ENCODE measurements at places on chromosomes 11 and 22.

DNA sequence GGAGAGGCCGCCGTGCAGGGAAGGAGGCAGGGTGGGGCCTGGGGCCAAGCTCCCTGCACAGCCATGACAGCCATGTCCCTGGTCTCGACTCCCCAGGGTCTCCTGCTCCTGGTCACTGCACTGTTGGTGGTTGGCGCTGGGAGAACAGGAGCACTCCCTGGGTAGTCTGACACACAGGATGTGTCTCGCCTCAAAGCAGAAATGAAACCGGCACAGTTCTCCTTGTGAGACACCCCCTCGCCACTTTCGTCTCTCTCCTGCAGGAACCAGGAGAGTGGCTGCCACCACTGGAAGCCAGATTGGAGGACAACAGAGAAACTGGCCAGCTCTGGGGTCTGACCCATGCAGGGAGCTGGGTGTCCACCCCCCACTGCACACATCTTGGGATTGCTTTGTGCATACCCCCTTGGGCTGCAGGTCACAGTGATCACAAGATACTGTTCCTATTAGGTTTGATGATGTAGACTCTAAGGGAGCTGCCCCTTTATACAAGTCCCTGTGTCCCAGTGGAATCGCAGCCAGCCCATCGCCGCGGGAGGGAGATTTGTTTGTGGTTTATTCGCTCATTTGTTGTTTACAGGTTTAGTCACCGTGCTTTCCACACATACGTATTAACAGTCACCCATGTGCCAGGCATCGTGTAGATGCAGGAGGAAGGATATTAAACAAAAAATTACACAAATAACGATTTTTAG lies 27.0 kb upstream of the YWHAH start:
- DNase-seq: no peak

GRCh38 chr11:77776455-77776854 lies 44.1 kb downstream of the RSF1 start:
- DNase-seq: no peak

GRCh38 chr11:117816846-117817367 lies 7.6 kb downstream of the FXYD2 start:
- no peak for DNase-seq

DNA sequence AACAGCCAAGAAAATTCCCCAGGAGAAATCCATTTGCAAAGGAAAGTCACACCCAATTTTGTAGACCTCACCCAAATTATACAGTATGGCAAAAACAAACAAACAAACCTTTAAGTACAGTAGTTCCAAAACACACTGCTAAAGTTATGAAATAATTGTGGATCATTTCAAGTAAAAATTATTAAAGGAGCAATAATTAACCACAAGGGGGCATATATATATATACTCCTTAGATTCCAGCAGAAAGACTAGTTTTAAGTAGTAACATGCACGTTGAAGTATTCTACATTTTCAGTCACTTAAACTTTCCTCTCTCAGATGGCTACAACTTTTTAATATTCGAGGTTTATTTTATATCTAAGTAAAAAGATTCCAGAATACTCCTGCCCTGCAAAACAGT lies 26.8 kb downstream of the RNF141 start:
- DNase-seq: peak; percentile 31

- no peak for DNase-seq
These were observed 394.5 kb upstream of the KIRREL3 start for GRCh38 chr11:127395034-127395433.

- DNase-seq: no peak
These were observed 240.8 kb downstream of the NELL1 start for GRCh38 chr11:20909995-20910726.

DNA sequence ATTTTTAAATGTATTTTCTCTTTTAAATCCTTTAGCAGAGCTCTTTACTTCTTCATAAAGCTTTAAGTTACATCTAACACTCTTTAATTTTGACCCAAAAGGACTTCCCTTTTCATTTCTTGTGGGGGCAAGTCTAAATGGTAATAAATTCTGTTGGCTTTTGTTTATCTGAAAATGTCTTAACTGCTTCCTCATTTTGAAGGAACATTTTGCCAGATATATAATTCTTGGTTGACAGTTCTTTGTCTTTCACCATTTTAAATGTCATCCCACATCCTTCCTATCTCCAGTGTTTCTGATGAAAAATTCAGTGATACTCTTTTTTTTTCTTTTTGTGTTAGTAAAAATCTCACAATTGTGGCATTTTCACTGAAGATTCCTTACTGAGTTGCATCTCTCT lies 44.7 kb upstream of the ZBTB44 start:
- no peak for DNase-seq

DNA sequence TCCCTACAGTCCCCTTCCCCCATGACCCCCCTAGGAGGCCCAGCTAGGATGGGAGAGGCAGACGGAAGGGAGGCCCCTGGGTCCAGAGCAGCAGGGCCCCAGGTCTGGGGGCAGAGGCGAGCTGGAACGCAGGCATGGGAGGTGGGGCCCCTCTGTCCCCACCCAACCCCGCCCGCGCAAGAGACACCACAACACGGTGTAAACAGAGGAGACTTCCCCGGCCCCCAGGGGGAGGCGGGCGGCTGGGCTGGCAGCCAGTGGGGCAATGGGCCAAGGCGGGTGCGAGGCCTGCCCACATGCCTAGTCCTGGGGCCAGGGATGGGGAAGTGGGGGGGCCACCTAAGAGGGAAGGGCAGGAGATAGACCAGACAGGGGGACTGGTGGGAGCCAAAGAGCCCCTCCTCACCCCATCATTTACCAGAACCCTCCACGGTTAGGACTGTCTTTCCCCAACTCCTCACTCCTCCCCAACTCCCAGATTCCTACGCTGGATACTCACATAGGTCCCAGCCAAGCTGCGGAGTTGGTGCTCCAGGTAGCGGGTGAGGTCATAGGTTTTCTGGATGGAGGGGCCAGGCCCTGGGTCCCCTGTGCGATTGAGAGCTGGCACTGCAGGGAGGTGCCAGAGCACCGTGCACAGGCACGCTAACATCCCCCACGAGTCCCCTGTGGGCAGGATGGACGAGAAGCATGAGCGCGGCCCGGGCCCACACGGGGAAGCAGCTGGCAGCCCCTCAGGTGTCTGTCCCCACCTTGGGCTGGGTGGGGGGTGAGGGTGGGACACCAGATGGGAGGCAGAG lies 6.2 kb downstream of the CLCF1 start:
- no peak for DNase-seq

- DNase-seq: no peak
These were observed 30.1 kb upstream of the SMPD1 start for GRCh38 chr11:6360183-6360582.

DNA sequence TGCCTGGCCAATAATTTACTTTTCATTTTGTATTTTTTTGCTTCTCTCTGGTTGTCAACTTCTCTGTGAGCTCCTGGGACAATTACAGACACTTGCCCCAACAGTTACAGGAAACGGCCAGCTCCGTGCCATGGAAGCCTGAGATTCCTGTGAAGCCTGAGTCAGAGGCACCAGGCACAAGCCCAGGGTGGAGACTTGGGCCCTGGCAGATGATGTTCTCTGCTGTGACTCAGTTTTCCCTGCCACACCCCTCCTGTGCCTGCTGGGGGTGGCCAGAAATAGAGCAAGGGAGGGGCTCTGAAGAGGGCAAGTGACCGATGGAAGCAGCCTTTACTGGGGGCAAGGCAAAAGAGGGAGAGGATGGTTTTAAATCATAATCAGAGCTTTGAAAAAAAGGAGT lies 4.9 kb downstream of the ATP5MGL start:
- DNase-seq: peak; percentile 94

DNA sequence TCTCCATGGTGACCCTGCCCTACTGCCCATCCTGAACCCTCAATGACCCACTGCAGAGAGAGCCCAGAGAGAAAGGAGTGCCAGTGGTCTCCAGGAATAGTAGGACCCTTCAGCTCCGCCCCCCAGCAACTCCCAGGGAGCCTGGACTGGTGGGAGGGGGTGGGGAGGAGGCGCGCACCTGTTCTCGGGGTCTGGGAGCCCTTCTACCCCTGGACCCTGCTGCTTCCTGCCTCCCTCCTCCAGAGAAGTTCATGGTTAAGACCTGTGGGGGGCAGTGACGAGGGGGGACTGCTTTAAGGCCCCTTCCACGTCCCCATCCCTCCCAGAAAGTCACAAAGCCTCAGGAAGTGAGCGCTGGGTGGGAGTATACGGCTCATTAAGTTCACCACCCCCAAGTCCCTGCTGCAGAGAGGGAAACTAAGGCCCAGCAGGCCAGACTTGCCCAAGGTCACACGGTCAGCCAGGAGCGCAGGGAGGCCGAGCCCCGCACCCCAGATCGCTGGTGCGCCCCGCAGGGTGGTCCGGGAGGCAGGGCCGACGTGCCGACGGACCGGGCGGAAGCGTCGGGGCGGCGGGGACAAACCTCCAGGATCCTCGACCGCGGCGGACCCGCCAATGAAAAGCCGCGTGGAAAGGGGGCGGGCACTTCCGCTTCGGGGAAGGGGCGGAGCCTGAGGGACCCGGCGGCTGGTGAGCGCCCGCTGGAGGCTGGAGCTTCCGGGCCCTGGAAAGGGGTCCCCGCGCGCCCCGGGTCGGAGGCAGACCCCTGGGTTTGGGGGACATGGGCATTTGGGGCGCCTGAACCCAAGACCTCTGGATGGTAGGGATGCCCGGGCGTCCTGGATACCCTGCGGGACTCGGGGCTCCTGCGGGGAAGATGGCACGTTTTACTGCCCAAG lies at the start of the genes NUDT22 and TRPT1:
TSS of gene NUDT22 (plus strand) at position 667 of the 899 bp plus-strand sequence. CDS start 379 bp downstream, outside the sequence.
TSS of gene TRPT1 (minus strand) at position 579 of the 899 bp plus-strand sequence. CDS start at position 253, 326 bp downstream.
- DNase-seq: peak; percentile 65

DNA sequence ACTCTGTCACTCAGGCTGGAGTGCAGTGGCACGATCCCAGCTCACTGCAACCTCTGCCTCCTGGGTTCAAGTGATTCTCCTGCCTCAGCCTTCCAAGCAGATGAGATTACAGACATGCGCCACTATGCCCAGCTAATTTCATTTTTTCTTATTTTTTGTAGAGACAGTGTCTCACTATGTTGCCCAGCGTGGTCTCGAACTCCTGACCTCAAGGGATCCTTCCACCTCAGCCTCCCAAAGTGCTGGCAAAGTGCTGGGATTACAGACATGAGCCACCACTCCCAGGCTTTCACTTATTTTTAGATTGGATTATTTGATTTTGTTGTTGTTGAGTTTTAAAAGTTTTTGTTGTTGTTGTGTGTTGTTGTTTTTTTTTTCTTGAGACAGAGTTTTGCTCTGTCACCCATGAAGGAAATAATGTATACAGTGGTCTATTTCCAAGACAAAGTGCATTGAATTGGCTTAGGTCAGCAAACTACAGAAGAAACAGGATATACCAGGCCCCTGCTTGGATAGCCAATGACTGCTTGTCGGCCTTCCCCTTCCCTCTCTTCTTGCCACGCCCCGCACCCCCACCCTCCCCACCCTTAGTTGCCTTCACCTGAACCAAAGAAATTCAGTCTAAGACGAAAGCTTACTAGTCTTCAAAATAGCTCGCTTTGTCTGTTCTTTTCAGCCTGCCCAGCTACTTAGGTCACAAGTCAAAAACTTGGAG lies 91.8 kb upstream of the CLDN5 start:
- DNase-seq: no peak

GRCh38 chr22:19612866-19613572 lies 88.8 kb upstream of the CLDN5 start:
- DNase-seq: no peak

- DNase-seq: no peak
These were observed 34.4 kb downstream of the HIRA start for GRCh38 chr22:19396934-19397733.

DNA sequence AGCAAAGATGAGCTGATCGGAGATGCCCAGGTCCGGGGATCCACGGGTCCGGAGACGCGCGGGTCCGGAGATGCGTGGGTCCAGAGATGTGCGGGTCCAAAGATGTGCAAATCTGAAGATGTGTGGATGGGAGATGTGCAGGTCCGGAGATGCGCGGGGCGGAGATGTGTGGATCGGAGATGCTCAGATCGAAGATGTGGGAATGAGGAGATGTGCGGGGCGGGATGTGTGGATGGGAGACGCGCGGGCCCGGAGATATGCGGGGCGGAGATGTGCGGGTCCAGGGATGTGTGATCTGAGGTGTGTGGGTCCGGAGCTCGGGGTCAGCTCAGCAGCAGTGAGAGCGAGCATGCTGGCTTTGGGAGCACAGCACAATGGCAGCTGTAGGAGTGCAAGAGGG lies 35.5 kb downstream of the CDPF1 start:
- DNase-seq: no peak

- no peak for DNase-seq
These were observed 64.6 kb upstream of the POU2AF1 start for GRCh38 chr11:111443640-111444039.

- DNase-seq: no peak
These were observed 272.0 kb downstream of the TTC28 start for GRCh38 chr22:28407645-28408044.

- DNase-seq: no peak
These were observed 53.6 kb downstream of the OSBPL5 start for GRCh38 chr11:3111466-3111865.

DNA sequence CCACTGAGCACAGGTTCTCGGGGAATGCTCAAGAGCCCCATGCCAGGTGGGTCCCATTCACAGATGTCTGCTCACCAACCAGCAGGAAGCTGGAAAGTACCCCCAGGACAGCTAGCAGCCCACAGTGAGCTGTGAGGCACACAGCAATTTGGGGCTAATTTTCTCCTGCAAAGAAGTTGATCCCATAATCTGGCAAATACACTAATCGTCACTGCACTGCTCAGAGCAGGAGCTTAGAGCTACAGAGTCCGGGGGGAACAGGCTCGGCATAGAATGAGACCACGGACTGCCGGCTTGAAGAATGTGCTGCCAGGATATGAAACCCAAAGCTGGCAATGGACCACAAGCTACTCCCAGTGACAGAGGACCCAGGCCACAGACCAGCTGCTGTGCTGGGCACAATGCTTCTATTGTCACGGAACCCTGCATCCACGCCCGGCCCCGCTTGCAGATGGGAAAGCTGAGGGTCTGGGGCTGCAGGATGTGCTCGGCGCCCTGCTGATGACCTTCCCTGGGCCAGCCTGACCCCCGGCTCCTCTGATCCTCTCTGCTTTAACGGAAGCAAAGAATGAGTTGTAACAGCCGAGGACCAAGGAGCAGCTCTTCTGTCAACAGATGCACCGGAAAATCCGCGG lies 239.7 kb downstream of the CTTN start:
- DNase-seq: no peak

- peak; percentile 42 for DNase-seq
These were observed 2.4 kb downstream of the MPST start for GRCh38 chr22:37021710-37022482.

DNA sequence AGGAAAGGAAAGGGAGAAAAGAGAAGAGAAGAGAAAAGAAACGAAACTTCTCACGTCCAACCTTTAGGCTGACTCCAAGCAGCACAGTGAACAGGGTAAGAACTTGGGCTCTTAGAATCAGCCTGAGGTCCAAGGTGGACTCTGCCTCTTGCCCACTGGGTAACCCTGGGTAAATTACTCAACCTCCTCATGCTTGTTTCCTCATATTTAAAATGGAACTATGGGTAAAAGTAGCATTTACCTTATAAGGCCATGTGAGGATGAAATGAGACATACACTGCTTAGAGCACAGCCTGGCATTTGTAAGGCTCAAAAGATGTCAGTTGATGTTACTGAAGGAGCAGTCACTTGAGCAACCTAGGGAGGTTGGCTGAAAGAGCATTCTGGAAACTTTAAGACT lies 107.9 kb downstream of the C11orf58 start:
- DNase-seq: no peak
